ENCODE measurements at places on chromosomes 12 and 14.

DNA sequence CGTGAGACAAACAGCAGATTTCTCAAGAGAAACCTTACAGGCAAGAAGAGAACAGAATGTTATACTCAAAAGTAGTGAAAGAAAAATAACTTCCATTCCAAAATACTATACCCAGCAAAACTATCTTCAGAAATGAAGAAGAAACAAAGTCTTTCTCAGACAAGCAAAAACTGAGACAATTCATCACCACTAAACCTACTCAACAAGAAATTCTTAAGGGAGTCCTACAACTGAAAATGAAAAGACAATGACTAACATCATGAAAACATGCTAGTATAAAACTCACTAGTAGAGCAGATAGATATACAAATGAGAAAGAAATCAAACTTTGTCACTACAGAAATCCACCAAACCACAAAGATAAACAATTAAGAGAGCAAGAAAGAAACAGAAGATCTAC lies 106.5 kb downstream of the CEP83 start:
- DNase-seq: no peak

- DNase-seq: no peak
Measured at GRCh38 chr12:49022558-49023178, 4.1 kb upstream of the PRKAG1 start.

DNA sequence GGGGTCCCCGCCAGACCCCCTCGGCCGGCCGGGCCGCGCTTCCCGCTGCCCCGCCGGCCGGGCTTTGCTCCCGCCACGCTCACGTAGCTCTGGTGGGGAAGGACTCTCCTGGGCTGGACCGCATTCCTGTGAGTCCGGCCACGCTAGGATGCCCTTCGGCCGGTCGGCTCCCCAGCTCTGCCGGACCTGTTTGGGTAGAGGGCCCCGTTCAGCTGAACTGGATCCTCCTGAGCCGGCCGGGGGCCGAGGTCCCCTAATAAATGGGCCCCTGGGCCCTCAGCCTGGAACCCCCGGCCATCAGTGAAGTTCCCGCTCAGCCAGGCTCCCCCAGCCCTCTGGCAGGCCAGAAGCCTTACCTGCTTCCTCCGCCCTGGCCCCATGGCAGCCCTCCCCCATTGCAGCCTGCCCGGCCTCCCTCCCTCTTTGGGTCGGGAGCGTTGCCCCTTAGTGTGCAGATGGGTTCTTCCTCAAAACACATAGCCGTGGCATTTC lies 593 bp downstream of the UNC119B start:
- DNase-seq: peak; percentile 52

- no peak for DNase-seq
Measured at GRCh38 chr12:92226961-92227360, 81.3 kb upstream of the BTG1 start.

DNA sequence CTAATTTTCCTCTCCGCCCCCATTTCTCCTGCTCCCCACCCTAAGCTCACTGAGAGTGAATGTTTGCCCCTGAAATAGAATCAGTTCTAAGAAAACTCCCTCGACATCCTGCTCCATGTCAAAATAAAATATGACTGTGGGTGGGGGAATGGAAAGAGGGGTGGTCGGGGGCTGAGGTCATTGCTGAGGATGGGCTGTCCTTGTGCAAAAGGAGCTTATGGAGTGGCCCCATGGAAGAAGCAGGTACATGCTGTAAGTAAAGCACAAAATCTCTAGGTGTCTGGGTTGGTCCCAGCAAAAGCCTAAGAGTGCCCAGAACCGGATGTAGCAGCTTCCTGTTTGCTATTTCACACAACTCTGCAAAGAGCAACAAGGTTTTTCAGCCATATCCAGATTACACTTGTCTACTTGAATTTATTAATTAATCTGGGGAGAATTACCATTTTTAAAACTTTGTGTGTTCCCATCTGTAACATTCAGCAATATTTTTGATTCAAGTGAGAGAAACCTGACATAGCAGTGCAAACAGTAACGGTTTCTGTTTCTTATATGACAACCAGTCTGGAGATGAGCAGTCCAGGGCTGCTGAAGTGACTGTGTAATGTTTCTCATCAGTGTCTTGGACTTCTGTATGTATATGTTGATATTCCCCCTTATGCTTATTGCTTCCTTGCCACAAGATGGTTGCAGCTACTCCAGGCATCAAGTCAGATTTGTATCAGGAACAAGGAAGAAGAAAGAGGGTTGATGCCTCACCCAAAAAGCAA lies 40.4 kb upstream of the GZMB start:
- DNase-seq: peak; percentile 69

GRCh38 chr14:100041271-100041670 lies 24.0 kb upstream of the EVL start:
- DNase-seq: no peak

DNA sequence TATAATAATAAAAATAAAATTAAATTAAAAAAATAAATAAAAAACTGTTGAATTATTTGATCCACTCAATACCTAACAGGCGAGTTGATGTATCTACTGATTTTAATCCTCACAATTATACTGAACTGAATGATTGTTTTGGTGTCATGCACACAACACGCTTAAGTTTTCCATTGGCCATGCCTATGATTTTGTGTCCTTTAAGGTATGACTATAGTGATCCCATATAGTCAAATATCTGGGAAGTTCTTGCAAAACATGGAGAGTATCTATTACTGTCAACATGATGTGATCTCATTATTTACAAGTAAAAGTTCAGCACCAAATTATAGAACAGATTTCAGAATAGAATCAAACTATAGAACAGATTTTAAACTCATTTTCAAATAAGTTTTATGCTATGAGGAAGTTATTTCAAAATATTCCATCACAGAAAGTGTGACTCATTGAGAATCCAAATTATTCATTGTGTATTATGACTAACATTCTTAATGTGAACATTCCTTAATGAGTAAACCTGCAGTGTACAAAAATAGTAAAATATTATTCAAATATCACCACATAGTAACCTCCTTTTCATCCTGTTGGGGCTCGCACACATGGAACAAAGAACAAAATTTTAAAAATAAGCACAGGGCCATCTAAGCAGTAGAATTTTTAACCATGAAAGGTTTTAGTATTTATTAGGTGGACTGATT lies 190.4 kb downstream of the SLC25A21 start:
- no peak for DNase-seq

GRCh38 chr12:93784339-93785086 lies 107.3 kb downstream of the CRADD start:
- DNase-seq: peak; percentile 42

- no peak for DNase-seq
Measured at GRCh38 chr14:39276005-39276404, 42.3 kb downstream of the MIA2 start.

DNA sequence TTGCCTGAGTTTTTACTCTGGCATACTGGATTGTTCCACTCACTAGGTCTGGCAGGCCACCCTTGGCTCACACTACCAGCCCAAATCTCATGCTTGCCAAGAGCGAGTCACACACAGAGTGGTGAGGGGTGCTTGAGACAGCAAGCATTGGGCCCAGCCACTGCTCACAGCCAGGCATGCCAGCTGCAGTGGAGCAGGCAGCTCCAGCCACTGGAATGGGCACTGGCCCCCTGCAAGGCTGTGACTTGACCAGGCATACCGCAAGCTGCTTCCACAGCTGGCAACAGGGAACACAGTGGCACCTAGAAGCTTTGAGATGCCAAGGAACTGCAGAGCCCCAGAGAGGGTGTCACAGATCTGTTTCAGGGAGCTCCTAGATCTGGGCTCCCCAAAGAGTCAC lies 488.5 kb downstream of the LRFN5 start:
- no peak for DNase-seq

DNA sequence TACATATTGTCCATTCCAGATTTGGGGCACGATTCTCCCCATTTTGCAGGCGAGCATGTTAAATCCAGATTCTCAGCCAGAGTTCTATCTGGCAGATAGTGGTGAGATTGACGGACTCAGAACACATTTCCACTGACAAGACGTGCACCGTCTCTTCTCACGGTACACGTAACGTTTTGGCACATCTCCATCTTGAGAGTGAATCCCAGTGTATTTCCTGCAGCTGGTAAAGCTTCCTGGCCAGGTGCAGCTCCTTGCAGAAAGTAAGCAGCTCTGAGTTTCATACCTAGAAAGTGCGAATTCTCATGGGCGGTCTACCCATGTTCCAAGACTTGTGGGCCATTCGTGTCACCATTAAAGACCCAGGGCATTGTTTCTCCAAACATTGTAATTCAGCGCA lies 102.6 kb downstream of the TSPAN9 start:
- DNase-seq: no peak

DNA sequence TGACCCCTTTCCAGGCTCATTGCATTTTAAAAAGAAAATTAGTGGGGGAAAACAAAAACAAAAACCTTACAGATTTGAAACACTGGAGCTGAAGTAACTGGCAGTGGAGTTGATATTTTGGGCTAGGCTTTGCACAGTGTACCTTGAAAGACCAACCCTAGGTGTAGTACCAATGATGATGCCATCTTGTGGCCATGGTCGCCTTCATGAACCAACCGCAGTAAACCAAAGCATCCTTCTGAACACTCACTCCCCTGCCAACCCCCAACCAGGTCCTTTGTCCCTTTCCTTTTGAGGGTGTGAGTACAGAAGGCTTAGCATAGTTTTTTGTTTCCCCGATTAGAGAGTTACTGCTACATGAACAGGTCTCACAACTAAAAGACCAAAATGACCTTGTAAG lies 5.9 kb downstream of the TOMM20L start:
- DNase-seq: peak; percentile 13

DNA sequence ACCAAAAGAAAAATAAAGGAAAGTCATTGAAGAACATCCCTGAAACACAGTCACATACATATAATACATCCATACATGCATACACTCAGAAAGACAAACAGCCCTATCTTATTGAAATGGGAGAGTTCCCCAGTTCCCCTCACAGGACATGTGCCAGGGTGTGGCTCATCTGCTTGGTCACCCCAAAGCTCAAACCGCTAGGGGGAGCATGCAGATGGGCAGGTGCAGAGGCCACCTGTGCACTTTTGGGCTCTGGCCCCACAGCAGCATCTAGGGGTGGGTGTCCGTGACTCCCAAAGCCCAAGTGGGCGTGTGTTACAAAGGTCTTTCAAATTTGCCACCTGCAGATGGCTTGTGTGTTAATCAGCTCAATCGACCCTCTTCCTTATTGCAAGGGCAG lies 75.2 kb downstream of the CMAS start:
- DNase-seq: peak; percentile 65

DNA sequence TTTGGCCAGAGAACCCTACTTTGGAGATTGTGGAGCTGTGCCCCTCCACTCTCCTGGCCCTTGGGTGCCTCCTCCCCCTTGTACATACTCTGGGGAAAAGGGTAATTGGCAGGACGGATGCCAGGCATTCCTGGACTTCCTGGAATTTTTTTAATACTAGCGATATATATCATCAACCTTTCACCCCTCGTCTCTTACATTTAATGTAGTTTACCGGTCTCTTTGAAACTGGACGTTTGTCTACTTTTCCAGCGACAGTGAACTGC lies 767 bp upstream of the CRY1 start:
- DNase-seq: no peak

DNA sequence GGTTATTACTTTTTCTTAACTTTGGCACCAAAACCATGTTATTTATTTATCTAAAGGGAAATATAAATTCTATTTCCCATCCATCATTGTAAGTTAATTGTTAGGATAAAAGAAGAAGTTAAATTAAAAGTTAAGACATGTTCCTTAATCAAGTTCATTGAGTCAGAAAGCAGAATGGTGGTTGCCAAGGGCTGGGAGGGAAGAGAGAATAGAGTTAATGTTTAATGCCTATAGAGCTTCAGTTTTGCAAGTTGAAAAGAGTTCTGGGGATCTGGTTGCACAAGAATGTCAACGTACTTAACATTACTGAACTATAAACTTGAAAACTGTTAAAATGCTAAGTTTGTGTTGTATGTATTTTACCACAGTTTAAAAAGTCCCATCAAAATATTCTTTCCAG lies 63.2 kb upstream of the NR2C1 start:
- no peak for DNase-seq

DNA sequence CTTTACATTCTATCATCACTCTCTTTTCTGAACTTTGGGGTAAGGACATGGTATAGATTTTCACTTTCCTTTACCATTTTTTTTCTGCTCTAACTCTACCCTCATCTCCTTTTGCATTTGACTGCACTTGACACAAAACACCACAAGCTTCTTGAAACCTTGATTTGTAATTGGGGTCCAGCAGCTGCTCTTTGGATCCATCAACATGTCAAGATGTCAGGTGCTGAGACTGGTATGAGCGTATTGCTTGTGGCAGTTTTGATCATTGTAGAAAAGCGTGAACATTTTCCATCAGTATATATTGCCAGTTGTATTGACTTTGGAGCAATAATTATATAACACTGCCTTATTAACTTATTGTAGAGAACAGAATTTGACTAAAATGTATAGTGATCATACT lies 838.6 kb downstream of the TRHDE start:
- no peak for DNase-seq

DNA sequence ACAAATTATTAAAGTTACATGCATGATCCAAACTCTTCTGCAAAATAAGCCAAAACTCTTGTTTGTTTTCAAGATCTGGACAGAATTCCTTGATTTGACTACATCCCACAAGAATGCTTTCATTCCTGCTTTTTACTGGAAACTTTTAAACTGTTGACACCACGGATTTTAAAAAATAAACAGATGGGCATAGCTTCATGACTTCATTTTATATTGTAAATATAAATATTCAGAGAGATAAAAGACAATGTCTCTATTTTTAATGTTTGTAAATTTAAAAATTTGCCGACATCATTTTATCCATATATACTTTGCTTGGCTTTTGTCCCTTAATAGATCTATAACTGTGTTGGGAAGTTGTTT lies 134.3 kb upstream of the DCN start:
- no peak for DNase-seq

- no peak for DNase-seq
Measured at GRCh38 chr14:98014851-98015615, 1217.9 kb downstream of the VRK1 start.

DNA sequence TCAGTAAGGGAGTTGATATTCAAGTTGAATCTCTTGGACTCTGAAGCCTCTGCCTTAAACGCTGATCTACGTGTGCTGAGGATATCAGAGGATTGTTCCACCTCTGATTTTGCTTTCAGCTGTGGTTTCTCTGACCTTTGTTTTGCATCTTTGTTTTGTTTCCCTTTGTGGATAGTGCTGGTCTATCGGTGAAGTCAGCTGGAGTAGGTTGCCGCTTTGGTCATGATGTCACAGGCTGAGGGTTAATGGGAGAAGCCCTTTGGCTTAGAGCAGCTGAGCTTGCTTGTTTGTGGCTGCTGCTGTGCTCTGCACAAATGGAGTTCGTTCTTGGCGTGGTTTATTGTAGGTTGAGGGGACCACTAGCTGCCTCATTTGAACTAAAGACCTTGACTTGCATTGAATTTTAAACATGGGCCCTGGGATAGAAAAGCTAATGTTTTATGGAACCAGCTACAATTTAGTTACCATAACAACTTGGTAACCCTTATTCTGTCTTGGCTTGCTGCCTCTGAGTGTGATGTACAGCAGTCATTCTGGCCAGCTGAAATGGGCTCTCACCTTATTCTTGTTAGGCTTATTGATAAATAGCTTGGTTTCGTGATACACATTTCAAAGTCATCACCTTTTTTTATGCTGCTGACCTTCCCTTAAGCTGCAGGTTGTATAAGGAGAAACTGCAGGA lies 284.5 kb upstream of the E2F7 start:
- DNase-seq: no peak

GRCh38 chr12:92136965-92137721 lies 8.5 kb downstream of the BTG1 start:
- DNase-seq: no peak
